ENCODE measurements at places on chromosomes 11 and 22.

DNA sequence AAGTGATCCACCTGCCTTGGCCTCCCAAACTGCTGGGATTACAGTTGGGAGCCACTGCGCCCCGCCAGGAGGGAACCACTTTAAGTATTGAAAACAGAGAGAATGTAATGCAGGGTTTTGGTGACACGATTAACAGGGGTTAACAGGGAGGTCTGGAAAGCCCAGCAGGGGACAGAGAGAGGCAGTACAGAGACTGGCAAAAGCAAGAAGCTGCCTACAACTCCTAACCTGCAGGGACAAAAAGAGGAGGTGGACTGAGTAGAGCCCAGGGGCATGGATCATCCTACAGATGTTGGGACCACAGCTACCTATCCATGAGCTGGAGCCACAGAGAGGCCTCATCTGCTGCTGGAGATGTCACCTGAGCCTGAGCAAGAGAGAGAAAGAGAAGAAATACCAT is 1.7 kb upstream of the SPINDOC start:
- no peak for DNase-seq

- DNase-seq, result no peak
These were observed 7.2 kb upstream of the PTPRJ start for GRCh38 chr11:47973173-47973572.

GRCh38 chr22:35479359-35479758 is 61.3 kb upstream of the RASD2 start:
- no peak for DNase-seq

- no peak for DNase-seq
These were observed 3.2 kb downstream of the FUT4 start for GRCh38 chr11:94546886-94547285.

DNA sequence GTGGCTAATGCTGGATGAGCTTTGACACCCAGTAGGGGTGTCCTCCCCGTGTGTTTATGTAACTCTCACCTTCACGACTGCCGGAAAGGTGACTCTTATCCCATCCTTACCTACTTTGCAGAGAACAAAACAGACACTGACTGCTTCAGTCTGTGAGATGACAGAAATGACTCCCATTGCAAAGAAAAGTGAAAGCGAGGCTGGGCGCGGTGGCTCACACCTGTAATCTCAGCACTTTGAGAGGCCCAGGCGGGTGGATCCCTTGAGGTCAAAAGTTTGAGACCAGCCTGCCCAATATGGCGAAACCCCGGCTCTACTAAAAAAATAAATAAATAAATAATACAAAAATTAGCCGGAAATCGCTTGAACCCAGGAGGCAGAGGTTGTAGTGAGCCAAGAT is 106.4 kb upstream of the ANO1 start:
- DNase-seq, result no peak

GRCh38 chr11:13141731-13142709 is 132.9 kb downstream of the RASSF10 start:
- no peak for DNase-seq

GRCh38 chr11:65303555-65303954 is 11.1 kb upstream of the CDC42EP2 start:
- DNase-seq, result no peak

DNA sequence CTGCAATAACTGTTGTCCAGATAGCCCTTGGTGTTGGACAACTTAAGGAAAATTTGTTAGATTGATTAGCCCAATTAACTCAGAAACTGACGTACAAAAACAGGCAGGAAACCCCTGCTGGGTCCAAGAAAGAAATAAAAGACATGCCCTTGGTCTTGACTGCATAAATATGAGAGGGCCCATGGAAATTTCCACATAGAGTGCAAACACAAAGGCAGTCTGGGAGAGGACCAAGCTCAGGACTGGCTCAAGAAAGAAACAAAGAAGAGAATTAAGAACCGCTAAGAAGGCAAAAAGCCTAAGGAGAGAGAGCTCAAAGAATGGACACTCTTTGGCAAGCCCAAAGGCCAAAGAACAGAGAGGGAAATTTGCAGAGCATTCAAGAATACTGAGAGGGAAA is 1243.9 kb downstream of the LRRC4C start:
- DNase-seq, result no peak

DNA sequence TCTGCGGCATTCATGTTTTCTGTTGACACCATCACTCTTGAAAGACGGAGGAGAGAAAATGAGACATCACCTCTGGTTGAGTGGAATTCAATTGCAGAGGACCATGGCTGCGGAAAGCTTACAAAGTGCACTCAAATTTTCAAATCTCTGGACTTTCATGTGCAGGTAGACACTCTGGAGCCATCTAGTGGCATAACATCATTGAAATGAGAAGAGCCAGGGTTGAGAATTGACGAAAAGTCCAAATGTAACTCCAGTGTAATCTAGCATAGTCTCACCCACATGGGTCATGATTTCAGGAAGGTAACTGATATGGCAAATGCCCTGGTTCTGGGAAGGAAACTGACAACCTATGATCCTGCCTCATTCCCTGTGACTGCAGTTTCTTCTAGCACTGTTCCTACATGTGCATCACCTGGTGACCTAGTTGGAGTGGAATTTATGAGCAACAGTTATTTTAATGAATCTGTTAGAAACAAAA is 687.8 kb downstream of the KCNA4 start:
- no peak for DNase-seq

DNA sequence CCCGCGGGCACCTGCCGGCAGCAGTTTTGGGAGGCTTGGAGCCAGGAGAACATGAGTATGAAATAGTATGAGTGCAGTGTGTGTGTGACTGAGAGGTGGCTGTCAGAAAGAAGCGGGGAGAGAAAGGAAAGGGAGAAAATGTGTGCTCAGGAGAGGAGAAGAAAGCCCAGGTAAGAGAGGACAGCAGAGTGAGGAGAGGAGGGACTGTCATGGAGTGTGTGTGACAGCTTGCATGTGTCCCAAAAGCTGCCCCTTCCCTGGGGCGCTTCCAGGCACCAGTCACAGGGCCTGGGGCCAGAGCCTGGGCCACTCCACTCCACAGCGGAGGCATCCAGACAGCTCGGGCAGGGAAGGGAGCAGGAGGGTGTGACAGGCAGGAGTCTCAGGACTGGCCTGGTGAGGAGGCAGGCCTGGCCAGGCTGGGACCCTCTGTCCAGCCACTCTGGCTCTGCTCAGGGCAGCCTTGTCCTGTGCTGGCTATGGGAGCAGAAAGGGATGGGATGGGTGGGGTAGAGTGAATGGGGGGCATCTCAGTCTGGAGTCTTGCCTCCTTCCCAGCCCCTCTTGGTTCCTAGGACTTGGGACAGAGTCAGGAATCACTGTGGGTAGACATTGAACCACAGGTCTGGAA is 949 bp downstream of the MMP11 start:
- DNase-seq, result no peak

DNA sequence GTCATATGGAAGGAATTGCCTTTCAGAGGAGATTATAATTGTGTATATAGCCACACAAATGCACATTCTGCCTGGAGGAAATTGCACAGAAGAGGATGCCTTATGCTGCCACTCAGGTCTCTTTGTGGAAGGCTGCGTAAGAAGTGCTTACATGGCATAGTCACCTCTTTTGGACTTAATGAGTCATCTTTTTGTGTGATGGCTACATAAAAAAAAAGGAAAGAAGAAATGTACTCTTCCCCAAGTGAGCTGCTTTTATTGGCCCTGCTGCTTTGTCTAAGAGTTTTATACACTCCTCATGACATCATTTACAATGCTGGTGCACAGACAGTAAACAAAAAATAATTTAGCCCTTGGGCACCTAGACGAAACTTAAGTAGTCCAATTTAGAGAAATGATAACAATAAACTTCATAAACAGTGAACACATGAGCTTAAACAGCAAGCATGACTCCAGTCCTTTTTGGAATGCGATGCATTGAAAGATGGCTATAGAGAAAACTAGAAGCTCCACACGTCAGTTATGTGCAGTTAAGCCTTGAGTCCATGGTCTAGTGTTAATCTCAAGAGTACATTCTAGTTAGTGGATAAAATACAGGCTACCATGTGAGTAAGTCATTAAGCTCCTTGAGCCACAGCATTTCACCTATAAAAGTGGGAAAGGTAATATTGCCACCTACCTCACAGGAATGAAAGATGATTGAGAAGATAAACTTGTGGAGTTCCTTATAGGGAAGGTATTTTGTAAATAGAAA is 12.0 kb downstream of the CSTPP1 start:
- DNase-seq, result no peak

GRCh38 chr11:78350646-78351165 is 66.9 kb downstream of the GAB2 start:
- no peak for DNase-seq

- no peak for DNase-seq
These were observed 199.3 kb downstream of the PGR start for GRCh38 chr11:100930185-100930778.

- no peak for DNase-seq
These were observed 27.6 kb downstream of the KCTD17 start for GRCh38 chr22:37079158-37079557.

DNA sequence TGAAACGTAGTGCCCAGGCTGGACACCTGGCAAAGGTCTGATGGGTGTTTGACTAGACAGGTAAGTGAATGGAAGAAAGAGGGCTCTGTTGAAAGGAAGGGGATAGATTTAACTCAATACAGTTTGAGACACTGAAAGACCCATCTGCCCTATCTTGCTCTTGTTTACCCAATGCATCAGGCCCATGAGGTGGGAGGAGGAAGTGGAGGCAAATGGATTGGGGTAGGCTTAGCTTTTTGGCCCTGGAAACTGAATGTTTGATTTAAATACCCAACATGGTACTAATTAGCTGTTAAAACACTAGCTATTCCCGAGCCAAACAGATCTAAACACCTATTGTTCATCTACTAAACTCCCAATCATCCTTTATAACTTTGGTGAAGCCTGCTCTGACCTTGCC is 3.5 kb upstream of the UVRAG start:
- DNase-seq, result no peak

GRCh38 chr22:42080287-42080686 is 787 bp downstream of the SMDT1 start:
- no peak for DNase-seq

GRCh38 chr11:128789497-128790150 is 77.5 kb downstream of the KCNJ1 start:
- DNase-seq, result no peak

DNA sequence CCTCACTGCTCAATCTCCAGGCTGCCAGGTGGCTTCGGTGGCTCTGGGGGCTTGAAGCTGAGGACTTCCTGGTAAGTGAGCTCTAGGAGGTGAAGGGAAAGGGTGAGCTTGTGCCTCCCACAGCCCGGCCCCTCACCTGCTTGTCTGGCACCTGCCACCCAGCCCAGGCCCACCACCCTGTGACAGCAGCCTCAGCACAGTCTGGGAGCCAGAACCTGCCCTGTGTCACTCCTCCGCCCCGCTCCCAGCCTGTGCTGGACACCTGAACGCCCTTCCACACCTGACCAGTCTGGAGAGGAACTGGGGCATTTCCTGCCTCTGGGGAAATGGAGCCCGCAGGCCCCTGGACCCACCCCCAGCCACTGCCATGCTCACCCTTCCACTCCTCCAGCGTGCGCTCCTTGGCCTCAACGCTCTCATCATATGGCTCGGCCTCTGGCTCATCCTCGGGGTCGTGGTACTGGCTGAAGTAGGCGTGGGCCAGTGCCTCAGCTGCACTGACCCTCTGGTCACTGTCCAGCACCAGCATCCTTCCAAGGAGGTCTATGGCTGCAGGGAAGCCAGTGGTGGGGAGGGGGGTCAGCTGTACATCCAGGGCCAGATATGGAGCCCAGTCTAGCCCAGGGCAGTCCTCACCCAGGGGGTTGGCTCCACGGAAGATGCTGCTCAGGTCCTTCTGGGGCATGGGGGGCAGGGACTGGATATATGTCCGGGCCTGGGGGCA is 3.6 kb upstream of the MAPK12 start:
- DNase-seq, result no peak

DNA sequence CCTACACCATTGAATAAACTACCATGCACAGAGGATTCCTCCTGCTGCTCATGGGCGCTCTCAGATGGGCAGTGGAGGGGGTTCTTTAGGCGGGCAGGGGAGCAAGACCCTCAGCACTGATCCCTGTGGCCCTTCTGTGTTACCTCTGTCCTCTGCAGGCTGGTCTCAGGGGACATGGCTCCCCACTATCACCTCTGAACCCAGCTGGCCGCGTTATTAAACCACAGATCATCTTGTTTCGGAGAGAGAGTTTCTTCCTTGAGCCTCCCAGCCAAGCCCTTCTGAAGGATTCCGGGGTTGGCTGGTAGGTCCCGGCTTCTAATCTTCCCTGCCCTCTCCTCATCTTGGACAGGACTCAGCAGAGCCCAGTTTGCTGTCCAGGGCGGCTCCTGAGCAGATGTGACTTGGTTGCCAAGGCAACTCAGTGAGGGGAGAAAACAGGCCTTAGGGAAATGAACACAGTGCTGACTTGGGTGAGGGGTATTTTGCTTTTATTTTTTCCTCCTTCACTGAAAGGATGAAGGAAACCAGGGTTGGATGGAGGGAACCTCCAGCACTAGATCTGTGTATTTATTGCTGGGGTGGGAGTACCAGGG is 13.3 kb downstream of the APOL3 start:
- no peak for DNase-seq

- DNase-seq, result no peak
These were observed 1008.0 kb downstream of the FAM181B start for GRCh38 chr11:81725701-81726100.

- DNase-seq, result no peak
These were observed 38.8 kb downstream of the SMCO4 start for GRCh38 chr11:93504110-93505095.

DNA sequence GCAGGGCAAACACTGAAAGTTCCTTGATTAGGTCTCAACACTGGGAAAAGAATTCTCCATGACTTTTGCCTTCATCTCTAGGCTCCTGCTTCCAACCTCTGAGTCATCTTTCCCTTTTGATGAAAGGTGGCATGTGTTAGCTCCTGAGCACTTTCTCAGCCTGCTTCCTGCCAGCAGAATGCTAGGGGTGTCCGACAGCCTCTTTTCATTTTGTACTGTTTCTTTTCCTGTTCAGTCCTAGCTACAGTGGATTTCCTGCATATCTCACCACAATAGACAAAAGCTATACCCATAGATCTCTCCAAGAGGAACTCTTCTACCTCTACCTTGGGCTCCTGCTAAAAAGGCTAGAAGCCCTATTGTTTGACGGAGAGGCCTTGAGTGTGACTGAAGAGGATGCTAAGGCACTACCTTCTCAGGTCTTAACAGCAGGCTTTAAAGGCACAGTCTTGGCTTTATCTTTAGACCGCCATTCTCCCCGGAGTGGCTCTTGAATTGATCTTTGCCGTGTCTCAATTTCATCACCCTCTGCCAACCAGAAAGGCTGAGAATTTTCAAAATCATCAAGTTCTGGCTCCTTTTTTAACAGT is 145.5 kb downstream of the RBFOX2 start:
- DNase-seq, result no peak

All from activated CD8-positive, alpha-beta memory T cell treated with anti-CD3 and anti-CD28 coated beads, Interleukin-2, amount 50 U/mL, for 4 hours (primary cell).